GM03348 (cell line): ENCODE measurements at places on chromosomes 5 and 9.

GRCh38 chr5:145937432-145938250 lies 1.3 kb downstream of the SH3RF2 start:
- DNase-seq: no peak

- DNase-seq: peak; percentile 15
These were observed 120.8 kb upstream of the SLC27A6 start for GRCh38 chr5:128844354-128844923.

GRCh38 chr5:136015966-136016650 lies 12.7 kb upstream of the TGFBI start:
- no peak for DNase-seq

DNA sequence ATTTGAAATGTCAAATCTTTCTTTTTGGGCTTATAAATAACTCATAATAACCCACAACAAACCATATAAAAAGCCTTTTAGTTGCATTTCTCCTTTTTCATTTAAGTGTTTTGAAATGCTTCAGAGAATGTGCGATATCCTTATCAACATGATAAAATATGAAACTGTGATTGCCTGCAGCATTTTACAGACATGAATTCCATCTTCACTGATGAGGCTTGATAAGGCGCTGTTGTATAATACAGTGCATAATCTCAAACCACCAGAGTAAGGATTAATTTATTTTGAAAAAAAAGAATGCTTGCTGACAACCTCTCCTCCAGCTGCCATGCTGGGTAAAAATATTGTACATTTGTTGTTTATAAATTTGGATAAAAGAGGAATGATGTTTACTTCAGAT lies 216.8 kb downstream of the PBX3 start:
- no peak for DNase-seq

DNA sequence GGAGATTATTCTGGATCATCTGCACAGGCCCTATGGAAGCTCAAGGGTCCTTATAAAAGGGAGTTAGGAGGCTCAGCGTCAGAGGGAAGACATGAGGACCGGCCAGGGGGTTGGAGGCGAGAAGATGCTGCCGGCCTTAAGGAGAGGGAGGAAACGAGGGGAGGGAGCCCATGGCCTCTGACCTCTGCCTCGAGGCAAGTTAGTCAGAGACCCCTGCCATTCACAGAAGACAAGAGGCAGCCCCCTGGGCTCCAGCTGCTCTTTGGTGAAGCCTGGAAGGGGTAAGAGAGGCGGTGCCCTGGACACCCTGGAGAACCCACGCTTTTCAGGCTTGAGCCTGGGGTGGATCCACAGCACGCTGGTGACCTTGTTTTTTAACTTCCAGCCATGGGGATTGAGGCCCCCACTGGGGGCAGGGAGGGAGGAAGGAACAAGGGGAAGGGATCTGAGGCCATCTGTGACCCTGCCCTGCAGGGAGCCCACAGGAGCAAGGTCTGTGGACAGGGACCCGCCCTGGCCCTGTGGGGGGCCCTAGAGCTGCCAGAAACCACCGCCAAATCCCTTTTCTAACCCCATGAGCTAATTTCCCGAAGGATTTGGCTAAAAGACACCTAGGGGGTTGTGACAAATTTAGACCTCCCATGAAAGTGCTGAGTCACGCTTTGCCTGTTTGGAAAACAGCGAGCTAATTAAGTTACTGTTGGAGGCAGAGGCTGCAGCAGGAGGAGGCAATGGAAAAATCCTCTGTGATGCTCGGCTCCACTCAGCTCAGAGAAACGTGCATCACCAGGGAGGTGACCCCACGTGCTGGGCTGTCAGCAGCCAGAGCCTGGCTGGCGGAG lies 49.7 kb downstream of the OLFM1 start:
- DNase-seq: peak; percentile 22

GRCh38 chr5:115084246-115084793 lies 85.4 kb downstream of the TRIM36 start:
- DNase-seq: no peak

DNA sequence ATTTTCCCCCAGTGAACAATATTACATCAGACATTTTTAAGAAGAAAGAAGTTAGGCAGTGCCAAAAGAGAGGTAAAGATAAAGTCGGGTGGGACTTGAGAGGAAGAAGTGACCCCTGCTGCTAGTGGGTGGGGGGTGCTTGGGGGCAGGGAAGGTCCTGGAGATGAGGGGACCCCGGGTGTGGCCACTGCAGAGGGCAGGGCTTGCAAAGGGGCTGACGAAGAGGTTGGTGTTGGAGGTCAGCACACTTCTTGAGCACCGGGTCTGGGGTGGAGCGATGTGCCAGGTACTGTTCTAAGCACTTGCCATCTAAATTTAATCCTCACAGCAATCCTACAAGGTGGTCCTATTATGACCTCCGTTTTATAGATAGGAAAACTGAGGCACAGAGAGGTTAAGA lies 62.0 kb downstream of the AMBP start:
- DNase-seq: no peak

DNA sequence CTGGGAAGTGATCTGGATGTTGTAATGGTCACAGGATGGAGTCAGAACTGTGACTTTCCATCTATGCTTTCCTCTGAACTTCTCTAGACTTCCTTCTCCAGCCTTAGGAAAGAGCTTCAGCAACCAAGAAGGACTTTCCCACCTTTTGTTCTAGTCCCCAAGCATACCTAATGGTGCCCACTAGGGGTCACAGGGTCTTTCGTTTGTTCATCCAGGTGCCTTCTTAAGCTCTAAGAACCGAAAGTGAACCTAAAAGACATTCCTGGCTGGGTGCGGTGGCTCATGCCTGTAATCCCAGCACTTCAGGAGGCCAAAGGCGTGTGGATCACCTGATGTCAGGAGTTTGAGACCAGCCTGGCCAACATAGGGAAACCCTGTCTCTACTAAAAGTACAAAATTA lies 1.8 kb upstream of the WNT8A start:
- DNase-seq: no peak

GRCh38 chr5:56145511-56145910 lies 87.6 kb downstream of the ANKRD55 start:
- DNase-seq: no peak
